ENCODE measurements at places on chromosomes 12 and 14. TPM values are rescaled to one million over a fixed set of nuclear protein-coding genes. Genes with fewer than 3 reads are reported as not detected.

The TAS2R20 gene
- 2.3 TPM for total RNA-seq

The EEF1AKMT3 gene
- 6.3 TPM for total RNA-seq

The PRR4 gene
- not detected for total RNA-seq

The TAS2R10 gene
- total RNA-seq = not detected

The KLRC3 gene
- 3.0 TPM for total RNA-seq

The PMEL gene
- total RNA-seq = 2.4 TPM

The LTBR gene
- total RNA-seq = not detected

The CPNE8 gene
- total RNA-seq = not detected

The APOF gene
- total RNA-seq = 0.38 TPM

The DPPA3 gene
- total RNA-seq = not detected

The TBC1D30 gene
- 4.6 TPM for total RNA-seq

The KCNK10 gene
- total RNA-seq = 0.68 TPM

The GZMB gene
- not detected for total RNA-seq

The GCH1 gene
- 22.5 TPM for total RNA-seq

The IL25 gene
- total RNA-seq = not detected

The CCDC92 gene
- total RNA-seq = 10.2 TPM

The NGB gene
- total RNA-seq = not detected

The OAS2 gene
- total RNA-seq = 52.6 TPM

The LRRC10 gene
- total RNA-seq = not detected

The MYH7 gene
- not detected for total RNA-seq

The POTEM gene
- 1.0 TPM for total RNA-seq

The TMCC3 gene
- 9.4 TPM for total RNA-seq

The CAPZA3 gene
- total RNA-seq = not detected

The CELA1 gene
- not detected for total RNA-seq

The PDZRN4 gene
- total RNA-seq = 16.8 TPM

The CD163L1 gene
- not detected for total RNA-seq

The LRTM2 gene
- total RNA-seq = not detected

The ERBB3 gene
- total RNA-seq = 0.83 TPM

The FSCB gene
- not detected for total RNA-seq

The RERG gene
- total RNA-seq = not detected

The KRT6C gene
- total RNA-seq = not detected

The TRHDE gene
- total RNA-seq = not detected

The OR10AD1 gene
- total RNA-seq = not detected

The MANSC1 gene
- not detected for total RNA-seq

The STON2 gene
- total RNA-seq = not detected

The BTG1 gene
- 102 TPM for total RNA-seq

The TAS2R7 gene
- not detected for total RNA-seq

The OR4E2 gene
- not detected for total RNA-seq

The ZNF410 gene
- total RNA-seq = 45.2 TPM

The GNS gene
- 16.0 TPM for total RNA-seq

The KRT76 gene
- total RNA-seq = not detected

The SELPLG gene
- 25.3 TPM for total RNA-seq

The GPRC5D gene
- not detected for total RNA-seq

The PTCSC3 gene
- total RNA-seq = not detected

The STXBP6 gene
- 1.2 TPM for total RNA-seq

The DBX2 gene
- total RNA-seq = not detected

The SDR9C7 gene
- not detected for total RNA-seq

The MEG3 gene
- total RNA-seq = not detected

The B4GALNT3 gene
- 5.0 TPM for total RNA-seq

The CEBPE gene
- total RNA-seq = 2.2 TPM

The AKAP3 gene
- 2.4 TPM for total RNA-seq

The CLEC1A gene
- total RNA-seq = not detected

The TAS2R14 gene
- total RNA-seq = 2.8 TPM

The AQP5 gene
- total RNA-seq = not detected

The KRT8 gene
- total RNA-seq = 0.89 TPM

The SPX gene
- total RNA-seq = 1.2 TPM

The ITGB7 gene
- total RNA-seq = 207 TPM

Measured in OCI-LY7 (cell line).